ENCODE measurements at places on chromosomes 5 and 9.
A peak's percentile ranks its signal among the peaks of the same experiment; 100 is the strongest.

DNA sequence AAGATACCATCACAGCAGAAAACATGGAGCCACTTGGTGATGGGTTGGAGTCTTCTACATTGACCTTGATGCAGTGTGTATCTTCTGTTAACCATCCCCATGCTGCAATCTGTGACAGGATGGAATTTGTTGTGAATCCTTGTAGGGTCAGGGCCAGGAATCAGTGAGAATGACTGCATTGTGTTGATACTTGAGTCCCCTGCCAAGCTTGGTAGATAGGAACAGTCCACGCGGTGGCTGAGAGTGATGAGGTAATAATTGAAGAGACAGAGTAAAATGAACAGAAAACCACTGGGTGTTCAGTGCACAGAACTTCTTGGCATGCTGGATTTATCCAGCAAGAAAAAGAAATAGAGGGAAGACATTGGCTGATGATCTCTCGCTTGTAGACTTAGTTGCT, 217.5 kb downstream of the MAN2A1 start:
- no peak for DNase-seq

GRCh38 chr9:18421391-18421790, 52.6 kb upstream of the ADAMTSL1 start:
- DNase-seq = no peak

DNA sequence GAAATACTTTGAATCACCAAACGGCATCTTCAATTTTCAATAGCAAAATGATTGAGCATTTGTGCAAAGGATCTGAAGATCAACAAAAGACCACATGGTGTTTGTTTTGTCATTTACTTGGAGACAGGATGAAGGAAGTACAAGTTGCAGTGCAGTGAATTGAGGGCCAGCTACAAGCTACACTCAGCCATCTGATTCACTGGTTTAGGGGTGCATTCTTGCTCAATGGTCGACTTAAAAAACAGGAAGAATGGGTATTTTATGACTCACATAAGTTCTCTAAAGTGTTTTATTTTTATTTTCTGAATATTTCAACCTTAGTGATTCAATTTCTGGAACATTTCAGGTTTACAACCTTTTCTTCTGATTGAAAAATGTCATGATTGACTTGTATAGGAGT, 412.1 kb upstream of the ADAMTSL1 start:
- no peak for DNase-seq

- no peak for DNase-seq
Observed at GRCh38 chr5:5364932-5365331, 57.5 kb upstream of the ICE1 start.

- DNase-seq = no peak
Observed at GRCh38 chr9:109597496-109597895, 99.4 kb upstream of the PTPN3 start.

- DNase-seq = peak; percentile 45
Observed at GRCh38 chr5:6448622-6449464, at the start of gene UBE2QL1. UBE2QL1 (plus strand) TSS chr5:6448859; CDS start chr5:6448894, 35 bp downstream.

DNA sequence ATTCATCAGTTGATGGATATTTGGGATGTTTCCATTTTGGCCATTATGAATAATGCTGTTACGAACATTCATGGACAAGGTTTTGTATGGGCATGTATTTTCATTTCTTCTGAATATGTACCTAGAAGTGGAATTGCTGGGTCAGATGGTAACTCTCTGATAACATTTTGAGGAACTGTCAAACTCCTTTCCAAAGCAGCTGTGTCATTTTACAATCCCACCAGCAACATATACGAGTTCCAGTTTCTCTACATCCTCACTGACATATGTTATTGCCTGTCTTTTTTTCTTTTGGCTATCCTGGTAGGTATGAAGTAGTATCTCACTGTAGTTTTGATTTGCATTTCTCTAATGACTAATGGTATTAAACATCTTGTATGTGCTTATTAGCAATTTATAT, 86.7 kb downstream of the PRKACG start:
- DNase-seq = no peak

GRCh38 chr9:132506977-132507669, 75.3 kb upstream of the BARHL1 start:
- no peak for DNase-seq

DNA sequence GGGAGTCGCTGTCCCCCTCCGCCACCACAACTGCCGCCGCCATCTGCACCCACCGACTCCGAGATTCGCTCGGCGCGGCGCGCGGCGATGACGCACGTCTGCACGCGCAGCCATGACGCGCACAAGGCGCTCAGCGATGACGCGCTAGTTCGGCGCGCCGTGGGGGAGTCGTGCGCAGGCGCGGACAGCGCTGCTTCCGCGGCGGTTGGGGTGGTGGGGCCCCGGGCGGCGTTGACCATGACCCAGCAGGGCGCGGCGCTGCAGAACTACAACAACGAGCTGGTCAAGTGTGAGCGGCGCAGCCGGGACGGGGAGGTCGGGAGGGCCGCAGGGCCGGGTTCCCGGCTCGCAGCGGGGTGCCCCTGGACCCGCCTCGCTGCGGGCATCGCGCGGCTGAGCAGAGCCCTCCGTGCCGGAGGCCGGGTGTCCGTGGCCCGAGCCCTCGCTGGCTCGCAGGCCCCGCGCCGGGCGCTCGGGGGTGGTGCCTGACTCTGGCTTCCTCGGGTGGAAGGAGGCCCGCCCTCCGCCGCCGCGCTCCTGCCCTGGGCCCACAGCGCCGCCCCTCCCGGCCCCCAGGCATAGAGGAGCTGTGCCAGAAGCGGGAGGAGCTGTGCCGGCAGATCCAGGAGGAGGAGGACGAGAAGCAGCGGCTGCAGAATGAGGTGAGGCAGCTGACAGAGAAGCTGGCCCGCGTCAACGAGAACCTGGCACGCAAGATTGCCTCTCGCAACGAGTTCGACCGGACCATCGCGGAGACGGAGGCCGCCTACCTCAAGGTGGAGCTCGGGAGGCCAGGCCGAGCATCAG, at the start of the genes ANAPC2 and SSNA1:
Gene ANAPC2 (minus strand): TSS at position 71 of the 807 bp plus-strand sequence. CDS start 28 bp downstream, at position 43.
Gene SSNA1 (plus strand): TSS at position 187 of the 807 bp plus-strand sequence. CDS start 51 bp downstream, at position 238.
- peak; percentile 98 for DNase-seq

DNA sequence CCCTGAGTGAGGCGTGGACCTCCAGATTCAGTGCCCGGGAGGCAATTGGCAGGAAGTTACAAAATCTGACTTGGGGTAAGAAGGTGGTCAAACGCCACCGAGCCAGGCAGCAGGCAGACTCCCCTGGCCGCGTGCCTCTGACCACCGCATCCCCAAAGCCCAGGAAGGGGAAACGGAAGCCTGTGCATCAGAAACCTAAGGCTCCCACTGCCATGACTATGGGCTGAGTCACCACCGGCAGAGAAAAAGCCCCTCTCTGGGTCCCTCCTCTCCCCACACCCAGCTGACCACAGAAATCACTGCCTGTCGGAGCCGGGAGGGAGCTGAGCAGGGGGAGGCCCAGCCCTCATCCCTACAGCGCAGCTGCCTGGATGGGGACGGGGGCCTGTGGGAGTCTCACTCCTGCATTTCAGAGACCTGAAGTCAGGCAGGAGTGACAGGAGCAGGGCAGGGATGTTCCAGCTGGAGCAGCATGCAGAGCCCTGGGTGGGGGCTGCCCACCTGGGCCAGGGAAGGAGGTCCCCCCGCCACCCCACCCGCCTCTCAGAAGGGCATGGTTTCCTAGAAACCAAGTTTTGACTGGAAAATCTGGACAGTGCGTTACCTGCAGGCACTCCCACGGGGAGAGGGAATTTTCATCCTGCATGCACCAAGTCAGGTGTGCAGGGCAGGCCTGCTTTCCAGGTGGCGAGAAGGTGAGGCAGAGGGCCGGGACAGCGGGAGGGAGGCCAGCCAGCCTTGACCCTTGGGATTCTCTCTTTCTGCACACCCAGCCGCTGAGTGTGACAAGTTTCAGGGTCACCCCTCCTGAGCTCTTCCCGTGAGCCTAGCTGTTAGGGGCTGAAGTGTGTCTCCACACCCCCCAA, 68.2 kb downstream of the LRSAM1 start:
- DNase-seq = no peak

GRCh38 chr5:42811591-42812446, at the start of gene SELENOP:
SELENOP (minus strand) TSS chr5:42811892; CDS start chr5:42808353, 3,539 bp downstream.
- DNase-seq = peak; percentile 57

DNA sequence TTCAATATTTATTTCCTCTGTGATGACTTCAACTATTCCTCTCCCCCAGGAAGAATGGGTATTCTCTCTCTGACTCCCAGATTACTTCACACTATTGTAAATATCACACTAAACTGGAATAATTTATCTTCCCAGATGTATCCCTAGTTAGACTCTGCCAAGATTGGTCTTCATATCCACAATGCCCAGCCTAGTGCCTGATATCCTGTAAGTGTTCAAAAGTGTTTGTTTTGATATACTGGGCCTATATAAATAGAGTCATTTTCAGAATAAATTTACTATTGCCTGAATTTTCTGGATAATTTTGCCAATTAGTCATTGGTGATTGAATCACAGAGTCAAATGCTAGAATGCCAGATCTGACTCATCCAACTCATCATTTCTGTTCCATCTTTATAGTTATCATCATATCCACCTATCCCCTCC, 143.7 kb upstream of the TNC start:
- DNase-seq = no peak
